CD4-positive, alpha-beta T cell treated with Interleukin-17A for 1 hour (primary cell): ENCODE measurements at places on chromosomes 13 and 19.
A peak's percentile ranks its signal among the peaks of the same experiment; 100 is the strongest.

- no peak for DNase-seq
Measured at GRCh38 chr19:41866284-41866683, 6.2 kb downstream of the RPS19 start.

DNA sequence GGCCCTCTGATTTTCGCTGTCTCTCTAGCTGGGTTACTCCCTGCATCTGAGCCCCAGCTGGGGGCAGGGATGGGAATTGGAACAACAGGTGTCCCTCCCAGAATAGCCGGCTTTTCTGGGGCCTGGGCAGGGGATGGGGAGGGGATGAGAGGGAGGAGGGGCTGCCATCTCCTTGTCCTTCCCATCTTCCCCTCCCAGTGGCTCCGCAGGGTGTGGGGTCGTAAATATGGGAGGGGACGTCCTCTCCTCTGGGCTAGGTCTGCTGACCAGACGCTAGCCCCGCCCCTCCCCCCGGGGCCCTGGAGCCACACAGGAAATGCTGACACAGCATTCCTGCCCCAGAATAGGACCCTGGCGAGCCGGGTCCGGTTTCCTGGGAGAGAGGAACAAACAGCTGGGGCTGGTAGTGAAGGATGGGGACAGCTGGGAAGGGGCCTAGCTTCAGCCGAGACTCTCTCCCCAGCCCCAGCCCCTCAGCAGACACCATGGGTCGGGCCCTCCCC is 1.1 kb downstream of the RYR1 start:
- DNase-seq, result no peak

GRCh38 chr19:4069331-4069959 is 2.7 kb upstream of the ZBTB7A start:
- DNase-seq, result peak; percentile 72

- no peak for DNase-seq
Measured at GRCh38 chr13:89199138-89199537, 1528.0 kb downstream of the SLITRK5 start.

- peak; percentile 33 for DNase-seq
Measured at GRCh38 chr13:27712421-27712820, 79.9 kb upstream of the GSX1 start.

DNA sequence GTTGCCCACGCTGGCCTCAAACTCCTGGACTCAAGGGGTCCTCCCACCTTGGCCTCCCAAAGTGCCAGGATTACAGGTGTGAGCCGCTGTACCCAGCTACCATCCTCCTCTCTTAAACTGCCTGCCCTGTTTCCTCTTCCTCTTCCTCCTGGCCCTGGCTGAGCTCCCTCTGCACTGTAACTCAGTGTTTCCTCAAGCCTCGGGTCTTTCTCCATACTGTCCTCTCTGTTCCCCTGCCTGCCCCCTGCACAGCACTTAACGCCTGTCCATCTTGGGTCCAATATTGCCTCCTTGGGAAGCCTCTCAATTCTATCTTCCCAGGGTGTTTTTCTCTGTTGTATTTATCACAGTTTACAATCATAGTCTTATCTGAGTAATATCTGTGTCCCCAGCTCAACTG is 6.1 kb downstream of the LIPE start:
- no peak for DNase-seq

DNA sequence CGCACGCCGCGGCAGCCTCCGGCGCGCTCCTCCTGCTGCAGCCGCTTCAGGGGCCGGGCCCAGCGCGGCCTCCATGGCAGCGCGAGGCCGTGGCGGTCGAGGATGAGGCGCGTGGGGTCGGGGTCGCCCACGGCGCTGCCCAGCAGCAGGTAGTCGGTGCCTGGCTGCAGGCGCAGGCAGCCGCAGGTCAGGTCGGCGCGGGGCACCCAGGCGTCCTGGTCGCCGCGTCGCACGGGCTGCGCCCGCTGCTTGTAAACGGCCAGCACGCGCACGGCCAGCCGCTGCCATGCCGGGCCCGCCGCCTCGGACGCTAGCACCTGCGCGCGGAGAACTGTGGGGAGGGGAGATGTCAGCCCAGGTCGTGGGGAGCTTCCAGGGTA is 11.1 kb downstream of the NTN5 start:
- no peak for DNase-seq

- DNase-seq, result no peak
Measured at GRCh38 chr19:29634423-29635130, 28.5 kb downstream of the POP4 start.

- no peak for DNase-seq
Measured at GRCh38 chr13:22102271-22102670, 431.4 kb downstream of the FGF9 start.

DNA sequence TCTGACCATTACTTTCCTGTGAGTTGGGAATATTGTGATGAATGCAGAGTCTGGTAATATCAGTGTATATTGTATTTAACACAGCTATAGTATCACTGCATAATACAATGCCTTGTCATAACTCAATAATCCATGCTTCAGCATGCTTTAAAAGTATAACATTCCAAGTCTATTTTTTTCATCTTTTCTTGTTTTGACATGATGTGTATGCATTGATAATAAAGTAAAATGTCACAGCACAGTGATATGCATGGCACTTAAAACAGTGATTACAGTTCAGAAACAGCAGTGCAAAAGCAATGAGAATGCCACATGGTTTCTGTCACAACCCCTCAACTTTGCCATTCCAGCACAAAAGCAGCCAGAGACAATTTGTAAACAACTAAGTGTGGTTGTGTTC is 17.8 kb downstream of the KATNAL1 start:
- DNase-seq, result no peak

DNA sequence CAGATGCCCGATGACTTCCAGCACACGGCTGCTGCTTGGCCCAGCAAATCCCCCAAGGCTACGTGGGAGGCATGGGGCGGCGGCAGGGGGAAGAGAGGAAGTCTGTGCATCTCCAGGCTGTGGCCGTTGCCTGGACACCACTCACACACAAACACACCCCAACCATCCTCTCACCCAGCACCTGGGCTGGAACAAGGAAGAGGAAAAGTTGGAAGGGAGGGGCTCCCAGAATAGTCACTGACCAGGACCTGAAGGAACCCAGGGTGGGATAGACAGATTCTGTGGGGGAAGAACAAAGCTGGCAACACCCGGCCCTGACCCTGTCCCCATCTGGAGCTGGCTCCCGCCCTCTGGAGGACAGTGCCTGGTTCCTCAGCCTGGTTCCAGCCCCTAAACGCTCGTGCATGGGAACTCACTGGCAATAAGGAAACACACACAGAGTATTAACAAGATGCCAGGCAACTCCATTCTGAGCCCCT is 11.2 kb downstream of the PPP6R1 start:
- DNase-seq, result no peak

DNA sequence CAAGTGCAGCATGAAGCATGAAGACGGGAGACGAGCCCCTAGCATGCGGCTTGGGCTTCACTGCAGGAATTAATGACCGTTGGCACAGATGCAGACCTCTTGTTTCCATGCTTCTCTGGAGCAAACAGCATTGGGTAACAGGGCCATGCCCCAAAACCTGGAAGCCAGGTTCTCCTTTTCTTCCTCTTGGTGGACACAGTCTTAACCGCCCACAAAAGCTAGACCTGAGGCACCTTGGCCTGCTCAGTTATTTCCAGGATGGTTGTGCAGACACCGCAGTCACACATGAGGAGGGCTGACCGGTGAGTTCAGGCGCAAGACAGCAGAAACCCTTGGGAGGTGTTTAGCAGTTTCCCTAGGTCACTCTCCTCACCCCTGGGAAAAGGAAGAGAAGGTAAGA is 133.9 kb upstream of the GJB6 start:
- DNase-seq, result no peak

DNA sequence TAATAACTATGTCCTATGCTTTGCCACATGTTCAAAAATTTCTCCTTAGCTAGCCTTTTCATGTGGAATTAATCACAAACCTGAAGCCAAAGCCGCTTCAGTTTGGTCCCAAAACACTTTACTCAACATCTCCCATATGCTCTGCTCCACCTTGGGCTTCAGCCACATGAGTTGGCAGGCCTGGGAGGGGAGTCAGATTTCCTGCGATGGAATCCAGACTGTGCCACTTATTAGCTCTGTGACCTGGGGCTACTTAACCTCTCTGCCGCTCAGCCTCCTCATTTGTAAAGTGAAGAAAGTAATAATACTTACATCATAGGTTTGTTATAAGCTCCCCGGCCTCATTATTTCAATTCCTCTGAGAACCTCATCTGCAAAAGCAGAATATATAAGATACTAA is 272.0 kb downstream of the LMO7 start:
- DNase-seq, result no peak
